BJ (cell line): ENCODE measurements at places on chromosomes 13 and 19.

DNA sequence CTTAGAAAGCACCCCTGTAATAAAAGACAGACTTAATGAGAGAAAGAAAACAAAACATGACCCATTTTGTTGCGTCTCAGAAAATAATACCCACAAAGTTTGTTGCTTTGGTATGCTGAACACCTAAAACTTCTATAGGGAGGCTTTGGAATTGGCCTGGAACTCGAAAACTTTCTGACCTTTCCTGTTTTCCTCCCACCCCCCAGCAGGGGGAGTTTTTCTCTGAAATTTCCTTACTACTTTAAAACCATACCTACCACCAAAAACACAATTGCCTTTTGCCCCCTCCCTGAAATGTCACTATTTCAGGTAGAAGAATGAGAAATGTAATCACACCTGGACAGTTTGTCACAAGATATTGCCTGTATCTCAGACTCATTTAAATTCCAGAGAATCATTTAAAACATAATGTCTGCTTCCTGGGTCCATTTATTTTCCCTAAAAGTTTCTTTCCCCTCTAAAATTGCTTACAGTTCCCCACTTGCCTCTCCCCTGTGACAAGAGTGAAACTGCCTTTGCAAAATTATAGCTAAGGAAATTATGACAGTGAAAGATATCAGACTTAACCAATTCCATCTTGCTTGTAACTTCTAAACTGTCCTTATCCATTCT, 2700.2 kb downstream of the PCDH9 start:
- no peak for DNase-seq

- no peak for DNase-seq
These were observed 485 bp downstream of the CPAMD8 start for GRCh38 chr19:17025991-17026658.

GRCh38 chr13:33119856-33120543, 103.8 kb downstream of the KL start:
- peak; percentile 44 for DNase-seq

- DNase-seq, result no peak
These were observed 44.2 kb downstream of the TBC1D4 start for GRCh38 chr13:75437582-75438318.

DNA sequence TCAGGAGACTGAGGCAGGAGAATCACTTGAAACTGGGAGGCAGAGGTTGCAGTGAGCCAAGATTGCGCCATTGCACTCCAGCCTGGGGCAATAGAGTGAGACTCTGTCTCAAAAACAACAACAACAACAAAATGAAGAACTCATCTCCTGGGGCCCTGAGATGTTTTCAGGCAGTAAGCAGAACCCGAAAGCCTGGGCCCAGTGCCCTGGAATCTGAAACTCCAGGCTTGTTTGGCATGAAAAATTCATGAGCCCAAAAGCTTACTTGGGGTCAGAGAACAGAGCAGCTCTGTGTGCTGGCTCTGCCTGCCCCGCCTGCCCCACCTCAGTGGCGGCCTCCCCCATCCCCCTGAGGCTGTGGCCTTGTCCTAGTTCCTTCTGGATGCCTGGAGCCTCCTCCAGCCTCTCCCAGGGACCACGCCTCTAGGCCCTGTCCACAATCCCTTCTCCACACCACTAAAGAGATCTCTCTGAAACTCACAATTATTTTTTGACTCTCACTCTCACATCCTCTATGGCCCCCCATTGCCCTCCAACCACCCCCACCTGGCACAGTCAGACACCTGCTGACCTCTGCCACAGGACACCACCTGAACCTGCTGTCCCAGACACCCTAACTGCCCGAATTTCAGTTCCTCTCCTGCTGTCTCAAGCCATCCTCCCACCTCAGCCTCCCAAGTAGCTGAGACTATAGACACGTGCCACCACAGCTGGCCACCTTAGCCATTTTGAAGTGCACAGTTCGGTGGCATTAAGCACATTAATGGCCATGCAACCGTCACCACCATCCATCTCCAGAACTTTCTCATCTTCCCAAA, 6.9 kb upstream of the AP1M2 start:
- DNase-seq, result no peak

DNA sequence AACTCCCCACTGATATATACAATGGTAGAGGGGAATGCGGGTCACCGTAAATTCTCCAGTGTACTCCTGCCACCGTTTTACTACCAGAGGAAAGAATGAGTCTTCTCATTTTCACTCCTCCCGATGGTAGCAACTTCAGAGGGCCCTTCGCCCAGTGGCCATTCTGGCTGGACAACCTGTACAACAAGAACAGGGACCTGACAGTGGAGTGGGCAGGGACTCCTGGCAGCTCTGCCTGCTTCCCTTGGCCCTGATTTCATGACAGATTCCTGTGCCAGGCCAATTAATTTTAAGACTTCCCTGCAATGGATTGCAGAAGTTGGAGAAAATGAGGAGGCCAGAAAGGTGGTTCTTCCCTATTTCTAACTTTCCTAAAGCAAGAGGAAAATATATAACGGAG, 148.9 kb downstream of the GPC6 start:
- no peak for DNase-seq

GRCh38 chr19:56350416-56351045, 35.9 kb upstream of the ZSCAN5A start:
- no peak for DNase-seq

- DNase-seq, result no peak
These were observed 136.8 kb upstream of the SERP2 start for GRCh38 chr13:44236801-44237207.

GRCh38 chr13:97574926-97575325, 141.0 kb downstream of the RAP2A start:
- no peak for DNase-seq

DNA sequence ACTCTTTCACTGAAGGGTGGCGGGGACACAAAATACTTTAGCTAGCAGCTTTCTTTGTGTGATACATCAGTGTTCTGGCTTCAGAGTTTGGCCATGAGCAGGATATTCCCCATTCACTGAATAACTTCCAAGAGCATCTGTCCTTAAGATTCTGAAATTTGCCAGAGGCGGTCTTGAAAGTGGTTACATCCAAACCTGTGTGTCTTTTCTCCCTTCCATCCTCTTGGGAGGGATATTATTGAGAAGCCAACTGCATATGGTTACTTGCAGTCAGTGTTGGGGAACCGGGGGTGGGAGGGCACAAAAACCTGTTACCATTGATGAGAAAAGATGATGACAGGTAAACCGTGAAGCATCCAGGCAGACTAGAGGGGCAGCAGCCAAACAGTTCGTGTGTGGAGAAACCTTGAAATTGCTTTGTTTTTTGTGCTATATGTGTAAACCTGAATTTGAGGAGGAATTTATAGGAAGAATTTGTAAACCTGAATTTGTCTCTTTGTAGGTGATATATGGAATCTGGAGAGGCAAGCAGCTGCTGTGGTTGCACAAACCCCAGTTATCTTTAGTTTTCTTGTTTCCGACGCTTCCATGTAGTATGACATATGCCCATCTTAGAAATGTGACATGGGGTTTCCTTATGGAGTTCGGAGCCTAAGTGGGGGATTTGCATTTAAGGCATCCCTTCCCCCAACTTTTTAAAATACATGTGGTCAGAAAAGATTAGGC, 104.8 kb downstream of the WDFY2 start:
- DNase-seq, result no peak

- no peak for DNase-seq
These were observed at the start of gene IL27RA for GRCh38 chr19:14031719-14032480. Gene IL27RA (plus strand): TSS chr19:14031762. CDS start chr19:14031873, 111 bp downstream.

- DNase-seq, result peak; percentile 61
These were observed 27.2 kb upstream of the CBY2 start for GRCh38 chr13:45674908-45675307.

- DNase-seq, result no peak
These were observed 209.2 kb downstream of the KCTD12 start for GRCh38 chr13:76677043-76677442.

- no peak for DNase-seq
These were observed 416.6 kb downstream of the KLF12 start for GRCh38 chr13:73717632-73718031.

DNA sequence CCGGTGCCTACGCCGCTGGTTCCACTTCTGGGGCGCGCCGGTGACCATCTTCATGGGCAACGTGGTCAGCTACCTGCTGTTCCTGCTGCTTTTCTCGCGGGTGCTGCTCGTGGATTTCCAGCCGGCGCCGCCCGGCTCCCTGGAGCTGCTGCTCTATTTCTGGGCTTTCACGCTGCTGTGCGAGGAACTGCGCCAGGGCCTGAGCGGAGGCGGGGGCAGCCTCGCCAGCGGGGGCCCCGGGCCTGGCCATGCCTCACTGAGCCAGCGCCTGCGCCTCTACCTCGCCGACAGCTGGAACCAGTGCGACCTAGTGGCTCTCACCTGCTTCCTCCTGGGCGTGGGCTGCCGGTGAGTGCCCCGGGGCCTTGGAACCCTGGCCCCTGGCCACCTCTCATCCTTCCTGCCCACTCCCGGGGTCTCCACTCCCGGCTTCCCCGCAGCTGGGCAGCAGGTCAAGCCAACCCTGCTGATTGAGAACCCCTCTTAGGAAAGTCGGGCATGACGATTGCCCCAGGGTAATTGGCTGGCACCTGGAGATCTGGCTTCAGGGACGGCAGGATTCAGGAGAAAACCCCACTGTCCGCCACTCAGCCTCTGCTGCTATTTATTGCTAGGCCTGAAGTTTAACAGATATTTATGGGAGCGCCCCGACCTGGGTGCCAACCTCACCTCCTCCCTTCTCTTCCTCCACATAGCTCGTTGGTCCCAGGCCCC, 39.1 kb downstream of the TRPM4 start:
- DNase-seq, result no peak

- no peak for DNase-seq
These were observed 35.6 kb downstream of the NDFIP2 start for GRCh38 chr13:79516595-79516994.

DNA sequence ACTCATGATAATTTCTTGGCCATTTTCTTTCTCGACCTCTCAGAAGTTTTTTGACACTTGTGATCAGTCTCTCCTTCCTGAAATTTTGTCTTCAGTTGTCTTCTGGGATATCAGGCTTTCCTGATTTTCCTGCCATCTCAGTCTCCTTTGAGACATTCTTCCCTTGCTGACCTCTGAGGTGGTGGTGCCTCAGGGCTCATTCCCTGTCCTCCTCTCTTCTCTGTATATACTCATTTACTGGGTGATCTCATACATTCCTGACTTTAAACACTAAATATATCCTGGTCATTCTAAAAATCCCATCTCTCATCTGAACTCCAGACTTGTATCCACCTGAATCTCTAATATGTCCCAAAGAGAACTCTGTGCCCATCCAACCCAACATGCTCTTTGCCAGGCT, 31.3 kb upstream of the STARD13 start:
- DNase-seq, result no peak

DNA sequence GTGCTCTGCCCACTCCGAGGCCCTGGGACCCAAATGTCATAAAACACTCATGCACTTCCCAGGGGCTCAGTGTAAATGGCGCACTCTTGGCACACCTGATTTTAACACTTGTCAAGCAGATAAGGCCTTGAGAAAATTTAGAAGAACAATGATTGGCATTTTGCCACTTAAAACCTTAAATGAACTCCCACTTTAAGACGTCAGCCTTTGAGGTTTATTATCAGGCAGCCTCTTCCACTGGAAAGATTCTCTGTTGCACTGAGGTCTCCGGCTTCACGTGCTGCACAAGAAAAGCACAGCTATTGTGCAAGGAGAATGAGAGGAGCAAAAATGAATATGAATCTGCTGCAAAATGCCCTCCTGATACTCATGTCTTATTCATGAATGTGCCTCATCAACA, 38.5 kb upstream of the ATP11A start:
- no peak for DNase-seq

GRCh38 chr13:45132369-45133064, 12.2 kb downstream of the GTF2F2 start:
- DNase-seq, result no peak

- no peak for DNase-seq
These were observed 673.4 kb upstream of the ARGLU1 start for GRCh38 chr13:107241381-107241780.

DNA sequence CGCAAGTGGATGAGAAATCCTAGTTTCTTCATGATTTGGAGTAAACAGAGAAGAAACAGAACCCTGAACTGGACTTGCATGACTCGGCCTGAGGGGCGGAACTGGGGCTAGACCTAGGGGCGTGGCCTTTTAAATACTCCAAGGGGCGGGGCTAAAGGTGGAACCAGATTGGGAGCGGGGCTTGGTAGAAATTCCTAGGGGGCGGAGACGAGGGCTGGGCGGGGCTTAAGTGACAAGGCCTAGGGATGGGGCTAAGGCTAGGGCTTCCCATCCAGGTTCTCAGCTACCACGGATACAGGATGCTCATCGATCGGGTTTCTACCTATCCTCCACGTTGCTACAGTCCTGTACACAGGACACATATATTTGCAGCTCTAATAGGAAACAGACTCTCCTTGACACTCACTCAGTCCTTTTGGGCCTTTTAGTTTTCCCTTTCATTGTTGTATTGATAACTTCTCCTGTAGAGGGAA, 372 bp upstream of the ZNF699 start:
- no peak for DNase-seq

GRCh38 chr19:1000095-1000494, at the start of gene GRIN3B:
Gene GRIN3B (plus strand): TSS chr19:1000419. CDS start chr19:1000438, 19 bp downstream.
- DNase-seq, result no peak

GRCh38 chr13:43433691-43434141, 353.1 kb downstream of the ENOX1 start:
- DNase-seq, result no peak

DNA sequence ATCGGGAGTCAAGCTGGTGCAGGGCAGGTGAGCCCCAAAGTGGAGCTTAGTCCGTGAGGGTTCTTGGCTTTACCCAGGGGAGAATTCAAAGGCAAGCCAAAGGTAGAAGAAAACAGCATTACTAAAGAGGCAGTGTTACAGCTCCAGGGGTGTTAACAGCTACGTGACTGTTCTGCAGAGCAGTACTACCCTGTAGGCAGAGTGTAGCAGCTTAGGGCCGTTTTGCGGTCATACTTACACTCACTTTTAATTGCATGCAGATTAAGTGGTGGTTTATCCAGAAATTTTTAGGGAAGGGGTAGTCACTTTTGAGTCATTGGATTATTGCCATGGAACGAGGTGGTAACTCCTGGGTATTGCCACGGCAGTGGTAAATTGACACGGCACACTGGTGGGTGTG, 482.2 kb downstream of the SLITRK5 start:
- no peak for DNase-seq

DNA sequence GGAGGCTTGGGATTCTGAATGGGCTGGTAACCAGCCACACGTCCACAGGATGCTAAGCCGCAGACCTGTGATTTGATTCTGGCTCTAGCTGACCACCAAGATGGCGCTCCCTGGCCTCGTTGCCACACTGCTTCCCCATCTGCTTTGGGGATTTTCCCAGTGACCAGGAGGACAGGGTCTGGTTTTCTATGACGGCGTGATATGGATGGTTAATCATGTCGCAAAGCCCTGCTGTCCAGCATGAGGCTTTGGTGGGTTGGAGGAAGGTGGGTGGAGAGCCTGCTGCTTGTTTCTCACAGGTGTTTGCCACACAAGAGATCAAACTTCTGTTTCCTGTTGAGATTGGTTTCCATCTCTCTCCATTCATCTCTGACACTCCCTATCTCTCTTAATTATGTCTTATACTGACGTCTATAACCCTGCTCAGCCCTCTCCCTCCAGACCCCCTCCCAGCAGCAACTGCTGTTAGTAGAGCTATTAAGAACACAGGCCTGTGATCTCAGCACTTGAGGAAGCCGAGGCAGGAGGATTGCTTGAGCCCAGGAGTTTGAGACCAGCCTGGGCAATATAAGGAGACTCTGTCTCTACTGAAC, 102.7 kb downstream of the SIPA1L3 start:
- no peak for DNase-seq

GRCh38 chr19:4524808-4525562, 6.7 kb upstream of the PLIN4 start:
- no peak for DNase-seq

GRCh38 chr13:33116321-33117010, 100.2 kb downstream of the KL start:
- no peak for DNase-seq

- DNase-seq, result no peak
These were observed 44.1 kb downstream of the KCTD15 start for GRCh38 chr19:33840783-33841182.
